Stimulated activated CD8-positive, alpha-beta memory T cell treated with anti-CD3 and anti-CD28 coated beads, Interleukin-15, amount 100 ng/mL, for 24 hours (primary cell): ENCODE measurements at places on chromosomes 5 and 9.

DNA sequence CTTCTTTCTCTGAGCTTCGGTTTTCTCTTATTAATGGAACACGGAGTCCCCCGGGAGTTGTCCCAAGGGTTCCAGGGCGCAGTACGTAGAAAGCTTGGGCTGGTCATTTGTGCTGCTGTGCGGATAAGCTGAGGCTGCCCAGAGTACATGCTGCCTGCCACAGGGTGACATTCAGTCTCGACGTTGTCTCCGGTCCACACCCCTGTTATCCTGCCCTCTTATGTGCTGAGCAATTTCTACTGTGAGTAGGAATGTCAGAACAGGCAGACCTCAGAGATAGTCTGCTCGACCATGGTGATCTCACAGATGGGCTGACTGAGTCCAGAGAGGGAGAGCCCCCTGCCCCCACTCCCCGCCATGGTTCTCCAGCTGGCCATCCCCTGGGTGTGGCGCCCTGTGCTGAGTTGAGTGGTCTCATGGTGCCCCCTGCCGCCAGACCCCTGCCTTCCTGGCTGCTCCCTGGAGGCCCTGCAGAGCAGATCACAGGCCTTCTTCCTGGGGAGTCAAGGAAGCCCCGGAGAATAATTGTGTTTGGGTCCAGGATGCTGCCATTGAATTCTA lies 124.0 kb downstream of the RGS3 start:
- no peak for DNase-seq

DNA sequence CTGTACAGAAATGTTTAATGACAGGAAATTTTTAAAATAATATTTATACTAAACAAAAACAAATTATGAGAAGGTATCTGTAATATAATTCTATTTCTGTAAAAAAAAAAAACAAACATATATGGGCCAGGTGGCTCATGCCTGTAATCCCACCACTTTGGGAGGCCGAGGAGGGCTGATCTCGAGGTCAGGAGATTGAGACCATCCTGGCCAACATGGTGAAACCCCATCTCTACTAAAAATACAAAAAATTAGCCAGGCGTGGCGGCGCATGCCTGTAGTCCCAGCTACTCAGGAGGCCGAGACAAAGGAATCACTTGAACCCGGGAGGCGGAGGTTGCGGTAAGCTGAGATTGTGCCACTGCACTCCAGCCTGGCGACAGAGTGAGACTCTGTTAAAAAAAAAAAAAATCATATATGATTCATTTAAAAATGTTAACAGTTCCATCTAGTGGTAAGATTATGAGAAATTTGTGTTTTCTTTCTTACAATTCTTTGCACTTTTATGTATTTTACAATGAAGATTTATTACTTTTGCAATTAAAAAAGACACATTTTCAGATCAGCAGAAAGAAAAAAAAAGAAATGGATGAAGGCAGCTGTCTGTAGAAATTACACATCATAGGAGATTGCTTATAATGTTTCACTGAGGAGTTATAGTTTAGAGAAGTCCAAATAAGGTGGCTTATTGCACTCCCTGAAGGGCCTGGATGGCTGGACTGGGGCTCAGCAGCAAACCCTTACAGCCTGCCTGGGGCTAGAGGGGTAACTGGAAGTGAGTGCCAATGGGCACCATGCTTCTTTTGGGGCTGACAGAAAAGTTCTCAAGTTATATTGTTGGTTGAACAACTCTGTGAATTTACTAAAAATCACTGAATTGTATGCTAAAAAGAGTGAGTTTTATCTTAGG lies 20.3 kb downstream of the C9orf153 start:
- DNase-seq = no peak

GRCh38 chr5:17229313-17229712 lies 11.9 kb downstream of the BASP1 start:
- no peak for DNase-seq

DNA sequence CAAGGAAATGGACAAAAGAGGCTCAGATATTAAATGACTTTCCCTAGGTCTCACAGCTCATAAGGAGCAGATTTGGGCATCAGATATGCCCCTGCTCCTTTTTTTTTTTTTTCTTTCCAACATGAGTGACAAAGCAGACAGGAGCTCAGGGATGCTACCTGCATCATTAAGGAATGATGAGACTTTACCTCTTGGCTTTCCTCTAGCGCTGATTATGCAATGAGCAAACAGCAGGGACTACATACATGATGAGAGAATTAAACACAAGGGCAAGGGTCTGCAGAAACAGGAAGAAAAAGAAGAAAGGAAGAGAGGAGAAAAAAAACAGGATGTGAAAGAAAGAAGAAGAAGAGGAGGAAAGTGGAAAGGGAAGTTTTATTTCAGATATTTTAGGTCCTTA lies 179.9 kb downstream of the PPP2R2B start:
- no peak for DNase-seq

GRCh38 chr9:132797861-132798659 lies 80.0 kb downstream of the AK8 start:
- DNase-seq = no peak

DNA sequence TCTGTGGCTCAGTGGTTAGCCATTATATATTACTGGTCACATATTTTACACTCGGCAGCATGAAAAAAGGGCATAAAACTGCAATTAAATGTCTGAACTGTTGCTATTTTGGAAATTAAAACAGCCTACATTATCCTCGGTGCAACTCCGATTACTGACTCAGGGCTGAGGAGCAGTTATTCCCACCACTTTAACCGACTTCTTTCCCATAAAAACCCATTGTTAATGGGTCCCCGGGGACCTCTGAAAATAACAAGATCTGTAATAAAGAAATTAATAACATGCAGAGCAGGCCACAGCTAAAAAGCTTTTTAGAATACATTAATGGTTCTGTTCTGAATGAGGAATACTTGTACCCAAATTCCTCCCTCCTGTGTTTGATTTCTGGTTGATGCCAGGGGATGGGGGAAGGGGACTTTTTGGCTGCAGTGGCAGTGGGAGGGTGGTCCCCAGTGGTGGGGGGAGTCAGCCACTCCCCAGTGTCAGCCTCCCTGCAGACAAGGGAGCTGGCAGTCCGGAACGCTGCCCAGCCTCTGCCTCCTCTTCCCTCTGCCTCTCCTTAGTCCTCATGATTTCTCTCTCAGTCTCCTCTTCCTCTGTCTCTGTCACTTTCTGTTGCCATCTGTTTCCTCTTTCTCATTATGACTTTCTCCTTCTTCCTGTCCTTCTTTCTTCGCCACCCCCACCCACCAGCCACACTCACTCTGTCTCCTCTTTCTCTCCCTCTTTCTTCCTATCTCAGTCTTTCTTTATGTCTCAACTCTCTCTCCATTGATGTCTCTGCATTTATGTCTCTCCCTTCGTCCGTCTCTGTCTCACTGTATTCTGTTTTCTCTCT lies 59.0 kb upstream of the ZBTB43 start:
- no peak for DNase-seq

DNA sequence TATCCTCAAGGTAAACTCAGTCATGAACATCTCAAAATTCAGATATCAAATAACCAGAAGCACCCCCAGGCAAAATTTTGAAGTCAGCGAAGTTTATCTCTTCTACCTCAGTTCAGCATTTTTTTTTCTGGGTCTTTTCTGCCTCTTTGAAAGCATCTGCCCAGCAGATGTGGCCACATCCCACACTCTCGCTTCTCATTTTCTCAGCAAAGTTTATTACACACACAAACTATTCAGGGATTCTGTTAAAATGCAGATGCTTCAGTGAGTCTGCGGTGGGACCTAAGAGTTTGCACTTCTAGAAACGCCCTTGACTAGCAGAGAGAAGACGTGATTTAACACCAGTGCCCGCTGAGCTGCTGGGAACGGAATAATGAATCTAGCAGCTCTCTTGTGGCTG lies 19.3 kb downstream of the RASEF start:
- DNase-seq = no peak

GRCh38 chr9:107465467-107466451 lies 23.8 kb downstream of the KLF4 start:
- no peak for DNase-seq

DNA sequence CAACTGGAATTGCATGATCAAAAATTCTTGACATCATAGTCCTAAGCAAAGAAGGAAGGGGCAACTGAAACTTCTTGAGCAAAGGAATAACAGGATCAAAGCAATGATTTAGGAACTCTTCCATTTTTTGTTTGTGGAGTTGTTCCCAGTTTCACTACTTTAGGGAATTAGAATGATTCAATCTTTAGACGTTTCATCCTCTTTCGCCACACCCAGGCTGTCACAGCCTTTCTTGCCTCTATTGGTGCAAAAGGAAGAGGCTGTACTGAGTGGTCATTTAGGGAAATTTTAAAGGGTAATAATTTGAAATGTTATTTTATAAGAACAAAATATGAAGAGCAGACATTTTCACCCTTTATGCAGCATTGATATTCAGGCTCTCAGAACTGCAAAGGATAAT lies 1026.0 kb upstream of the ARRDC3 start:
- DNase-seq = no peak

GRCh38 chr5:50768634-50769033 lies 102.2 kb downstream of the PARP8 start:
- no peak for DNase-seq

DNA sequence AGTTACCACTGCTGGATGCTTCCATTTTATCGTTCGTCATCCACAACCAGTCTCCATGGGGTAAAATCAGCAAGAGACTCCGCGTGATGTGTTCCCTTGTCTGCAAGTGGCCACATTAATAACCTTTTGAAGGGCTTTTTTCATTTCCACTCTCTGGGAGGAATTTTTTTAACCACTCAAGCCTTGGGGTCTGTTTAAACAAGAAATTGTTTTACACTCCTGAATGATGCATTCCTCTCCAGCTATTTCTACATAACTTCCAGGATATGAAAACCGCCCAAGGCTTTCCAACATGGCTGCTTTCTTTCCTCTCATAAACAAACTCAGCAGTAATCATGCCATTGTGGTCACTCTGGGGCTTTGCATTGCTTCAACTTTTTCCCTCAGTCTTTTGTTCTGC lies 217.2 kb upstream of the DAPK1 start:
- no peak for DNase-seq

DNA sequence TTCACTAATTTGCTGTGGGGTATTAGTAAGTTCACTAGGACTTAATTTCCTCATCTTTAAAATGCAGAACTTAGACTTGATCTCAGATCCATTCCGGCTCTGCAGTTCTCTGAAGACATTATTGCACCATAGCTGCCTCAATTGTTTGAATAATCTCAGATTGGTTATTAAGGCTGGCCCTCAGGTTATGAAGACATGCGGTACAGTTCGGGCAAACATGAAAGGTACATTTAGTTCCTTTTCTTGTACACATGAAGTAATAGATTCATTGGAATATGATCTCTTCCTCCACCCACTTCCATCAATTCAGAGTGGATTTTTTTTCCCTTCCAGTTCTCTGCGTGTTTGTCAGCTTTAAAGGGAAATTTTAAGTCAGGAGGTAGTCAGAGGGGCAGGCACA lies 28.0 kb downstream of the ATP6V0E1 start:
- no peak for DNase-seq

DNA sequence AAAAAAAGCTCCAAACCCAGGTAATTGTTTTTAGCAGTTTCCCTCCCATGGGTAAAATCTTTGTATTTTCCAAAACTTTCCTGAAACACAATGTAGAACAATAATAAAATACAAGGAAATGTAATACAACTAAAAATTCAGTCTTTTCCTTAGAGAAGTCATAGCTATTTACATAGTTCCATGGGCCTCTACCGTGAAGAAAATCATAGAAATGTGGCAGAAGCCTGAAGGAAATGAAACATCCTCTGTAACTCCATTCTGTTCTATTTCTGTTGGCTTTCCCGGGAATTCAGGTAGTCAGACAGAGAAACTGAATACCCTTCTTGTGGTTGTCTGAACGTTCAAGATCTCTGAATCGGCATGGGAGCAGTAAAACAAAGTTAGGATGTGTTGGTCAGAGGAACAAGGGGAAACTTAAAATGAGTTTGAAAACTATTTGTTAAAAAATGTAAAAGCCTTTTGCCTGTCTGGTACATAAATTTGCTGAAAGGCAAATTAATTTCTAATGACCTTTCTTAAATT lies 202.4 kb upstream of the ZNF608 start:
- no peak for DNase-seq

- DNase-seq = no peak
Measured at GRCh38 chr9:133427658-133428348, 5.6 kb downstream of the ADAMTS13 start.

- DNase-seq = no peak
Measured at GRCh38 chr5:100667161-100667630, 132.0 kb downstream of the FAM174A start.

- no peak for DNase-seq
Measured at GRCh38 chr9:128703616-128704355, 1.5 kb downstream of the PKN3 start.

GRCh38 chr5:87361536-87362213 lies 51.1 kb downstream of the CCNH start:
- DNase-seq = no peak

- no peak for DNase-seq
Measured at GRCh38 chr5:141420855-141421488, at the start of gene PCDHGA11. TSS of gene PCDHGA11 (plus strand) at chr5:141421051. CDS start at chr5:141421228, 177 bp downstream.

GRCh38 chr5:143588933-143589662 lies 185.6 kb upstream of the NR3C1 start:
- no peak for DNase-seq

GRCh38 chr5:127590156-127590722 lies 58.6 kb upstream of the CTXN3 start:
- no peak for DNase-seq

- no peak for DNase-seq
Measured at GRCh38 chr5:177085985-177086653, 596 bp upstream of the FGFR4 start.
